ENCODE measurements at places on chromosomes 16 and 17.

GRCh38 chr17:77628035-77628434 lies 330.5 kb upstream of the TNRC6C start:
- no peak overlapping the region for H3K27ac ChIP-seq
- peaks cover 2% of the 10 kb centered on the region for H3K36me3 ChIP-seq
- peaks cover 30% of the 10 kb centered on the region for H3K27me3 ChIP-seq
- no peak overlapping the region for H3K4me3 ChIP-seq
- H3K4me1 ChIP-seq: no peaks in the 10 kb centered on the region

- peaks cover 23% of the 10 kb centered on the region for H3K4me1 ChIP-seq
- peaks cover 27% of the 10 kb centered on the region for H3K27me3 ChIP-seq
- H3K27ac ChIP-seq: peak overlapping the region; percentile 91
- H3K36me3 ChIP-seq: peaks cover 4% of the 10 kb centered on the region
- no peak for DNase-seq
These were observed 213.9 kb downstream of the MRTFB start for GRCh38 chr16:14284930-14285512.

DNA sequence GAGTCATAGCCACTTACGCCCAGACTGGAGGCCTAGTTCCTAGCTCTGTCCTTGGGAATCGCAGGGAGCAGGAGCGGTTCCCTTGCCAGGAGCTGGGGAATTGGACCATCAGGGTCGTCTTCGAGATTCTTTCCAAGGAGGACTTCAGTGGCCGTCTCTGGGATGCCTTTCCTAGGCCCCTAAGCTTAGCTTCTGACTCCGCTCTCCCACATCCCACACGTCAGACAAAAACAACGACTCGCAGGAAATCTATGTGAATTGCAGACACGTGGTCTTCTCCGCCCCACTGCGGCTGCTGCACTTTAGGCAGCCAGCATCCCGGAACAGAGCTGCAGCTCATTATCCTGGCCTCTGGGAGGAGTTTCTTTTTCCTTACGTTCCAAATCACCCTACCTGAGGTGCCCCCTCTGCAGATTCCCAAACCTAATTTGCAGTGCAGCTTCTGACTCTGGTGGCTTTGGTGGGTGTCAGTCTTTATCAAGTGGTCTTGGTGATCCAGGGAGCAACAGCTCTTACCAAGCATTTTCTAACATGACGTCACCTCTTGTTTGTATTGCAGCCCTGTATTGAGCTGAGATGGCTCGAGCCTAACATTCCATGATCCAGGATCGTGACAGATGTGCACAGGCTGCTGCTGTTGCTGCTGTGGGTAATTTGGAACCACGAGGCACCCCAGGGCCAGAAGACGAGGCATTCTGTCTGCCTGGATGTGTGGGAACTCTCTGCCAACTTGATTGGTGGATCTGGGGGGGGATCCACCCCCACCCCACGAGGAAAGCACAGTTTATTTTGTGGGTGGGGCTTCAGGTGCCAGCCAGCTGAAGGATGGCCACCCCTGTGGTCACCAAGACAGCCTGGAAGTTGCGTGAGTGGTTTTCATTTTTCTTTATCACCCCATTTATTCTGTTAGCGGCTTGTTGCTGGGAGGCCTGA lies 1.1 kb downstream of the KATNB1 start:
- H3K27ac ChIP-seq: peak overlapping the region; percentile 87
- peaks cover 21% of the 10 kb centered on the region for H3K36me3 ChIP-seq
- H3K4me3 ChIP-seq: peak overlapping the region; percentile 96
- peak; percentile 74 for DNase-seq

DNA sequence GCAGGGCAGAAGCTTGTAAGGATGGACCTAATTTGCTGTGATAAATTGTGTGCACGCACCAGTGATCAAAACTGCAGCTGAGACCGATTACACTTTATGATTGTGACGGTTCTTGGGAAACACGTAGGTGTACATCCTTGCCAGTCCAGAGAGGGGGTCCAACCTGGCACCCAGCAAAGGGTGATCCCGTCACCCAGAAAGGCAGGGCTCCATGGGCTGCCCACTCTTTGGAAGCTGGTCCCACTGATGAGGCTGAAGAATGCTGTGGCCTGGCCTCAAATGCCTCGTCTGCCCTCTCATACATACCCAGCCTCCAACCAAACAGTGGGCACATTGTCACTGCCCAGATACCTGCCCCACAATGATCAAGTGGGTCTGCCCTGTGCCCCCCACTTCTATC lies 132.0 kb downstream of the C16orf78 start:
- peaks cover 6% of the 10 kb centered on the region for H3K27me3 ChIP-seq
- DNase-seq: no peak
- H3K4me1 ChIP-seq: no peaks in the 10 kb centered on the region
- no peak overlapping the region for H3K27ac ChIP-seq

DNA sequence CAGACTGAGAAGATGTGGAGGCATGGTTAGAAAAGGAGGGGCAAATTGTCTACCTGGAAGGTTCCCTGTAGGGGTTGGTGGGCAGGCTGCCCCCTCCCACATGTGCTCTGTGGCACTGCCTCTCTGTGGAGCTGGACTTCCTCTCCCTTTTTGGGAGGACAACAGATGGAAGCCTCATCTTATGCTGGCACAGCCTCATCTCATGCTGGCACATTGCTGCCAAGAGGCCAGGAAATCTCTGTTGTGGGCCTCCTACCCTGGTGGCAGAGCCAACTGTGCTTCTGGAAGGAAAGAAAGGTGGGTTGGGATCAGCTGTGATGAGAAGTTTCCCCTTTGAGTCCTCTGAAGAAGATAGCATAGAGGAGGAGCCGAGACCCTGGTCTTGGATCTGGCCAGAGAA lies 19.7 kb upstream of the BRD7 start:
- no peaks in the 10 kb centered on the region for H3K4me1 ChIP-seq
- H3K4me3 ChIP-seq: no peak overlapping the region
- no peaks in the 10 kb centered on the region for H3K36me3 ChIP-seq
- DNase-seq: no peak

- H3K4me3 ChIP-seq: peak within 1 kb of the TSS; percentile 63
- no peak for DNase-seq
- H3K27ac ChIP-seq: no peak within 1 kb of the TSS
- H3K36me3 ChIP-seq: no peaks in the 10 kb centered on the region
These were observed at the start of gene ARHGAP44 for GRCh38 chr17:12789481-12790248. Gene ARHGAP44 (plus strand): TSS chr17:12789498. CDS start chr17:12789839, 341 bp downstream.

DNA sequence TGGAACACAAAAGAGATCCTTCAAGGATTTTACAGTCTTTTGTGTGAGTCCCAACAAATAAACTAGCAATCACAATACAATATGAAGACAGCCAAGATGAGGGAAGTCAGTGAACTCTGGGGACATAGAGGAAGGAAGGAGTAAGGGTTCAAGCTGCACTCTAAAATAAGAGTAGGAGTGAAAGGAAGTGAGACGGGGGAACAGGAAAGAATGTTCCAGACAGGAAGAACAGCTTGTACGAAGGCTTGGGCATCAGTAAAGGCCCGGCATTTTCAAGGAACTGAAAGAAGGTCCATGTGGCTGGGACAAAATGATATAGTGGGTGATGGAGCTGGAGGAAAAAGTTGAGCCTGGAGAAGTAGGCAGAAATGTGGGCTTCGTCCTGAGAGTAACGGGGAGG lies 4.5 kb downstream of the CCL17 start:
- H3K4me3 ChIP-seq: no peak overlapping the region
- no peaks in the 10 kb centered on the region for H3K36me3 ChIP-seq
- no peak for DNase-seq

- peaks cover 46% of the 10 kb centered on the region for H3K27me3 ChIP-seq
- H3K4me1 ChIP-seq: peaks cover 6% of the 10 kb centered on the region
- peaks cover 12% of the 10 kb centered on the region for H3K36me3 ChIP-seq
- peak; percentile 66 for DNase-seq
- peak overlapping the region; percentile 52 for H3K4me3 ChIP-seq
- H3K27ac ChIP-seq: no peak overlapping the region
These were observed 8.8 kb downstream of the FAM171A2 start for GRCh38 chr17:44354582-44355561.

DNA sequence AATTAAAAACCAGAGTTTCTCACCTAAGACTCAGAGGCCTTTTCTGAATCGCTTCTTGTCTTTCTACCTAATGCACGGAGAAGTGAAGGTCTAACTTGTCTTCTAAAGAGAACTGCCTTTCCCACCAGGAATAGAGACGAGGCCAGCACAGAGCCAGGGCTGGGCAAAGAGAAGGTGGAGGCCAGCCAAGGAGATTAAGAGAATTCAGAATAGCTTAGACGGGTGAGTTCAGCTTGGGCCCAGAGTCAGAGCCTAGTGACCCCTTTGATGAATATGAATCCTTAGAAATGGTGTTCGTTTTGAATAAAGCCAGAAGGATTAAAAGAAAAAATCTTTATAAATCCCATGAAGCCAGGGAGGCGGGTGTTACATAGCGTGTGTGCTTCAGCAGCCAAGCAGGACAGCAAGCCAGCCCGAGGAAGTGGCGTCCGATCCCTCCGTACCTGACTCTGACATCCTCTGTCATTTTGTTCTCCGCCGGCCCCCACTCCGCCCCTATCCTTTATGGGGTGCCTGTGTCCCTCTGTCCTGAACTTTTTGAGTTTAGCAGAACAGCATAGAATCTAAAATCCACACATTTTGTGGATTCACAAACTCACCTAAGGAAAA lies 7.4 kb downstream of the GSG1L2 start:
- H3K4me3 ChIP-seq: no peak overlapping the region
- DNase-seq: no peak
- no peak overlapping the region for H3K27ac ChIP-seq
- peaks cover 3% of the 10 kb centered on the region for H3K27me3 ChIP-seq
- no peaks in the 10 kb centered on the region for H3K36me3 ChIP-seq

GRCh38 chr17:81801327-81801726 lies 2.6 kb upstream of the GCGR start:
- no peak overlapping the region for H3K4me3 ChIP-seq
- no peak overlapping the region for H3K27ac ChIP-seq
- peaks cover 6% of the 10 kb centered on the region for H3K4me1 ChIP-seq
- DNase-seq: no peak
- peaks cover 68% of the 10 kb centered on the region for H3K27me3 ChIP-seq

GRCh38 chr16:87840271-87840978 lies 28.9 kb downstream of the SLC7A5 start:
- H3K27ac ChIP-seq: no peak overlapping the region
- H3K4me1 ChIP-seq: peaks cover 26% of the 10 kb centered on the region
- DNase-seq: no peak
- H3K27me3 ChIP-seq: no peaks in the 10 kb centered on the region
- H3K4me3 ChIP-seq: no peak overlapping the region

DNA sequence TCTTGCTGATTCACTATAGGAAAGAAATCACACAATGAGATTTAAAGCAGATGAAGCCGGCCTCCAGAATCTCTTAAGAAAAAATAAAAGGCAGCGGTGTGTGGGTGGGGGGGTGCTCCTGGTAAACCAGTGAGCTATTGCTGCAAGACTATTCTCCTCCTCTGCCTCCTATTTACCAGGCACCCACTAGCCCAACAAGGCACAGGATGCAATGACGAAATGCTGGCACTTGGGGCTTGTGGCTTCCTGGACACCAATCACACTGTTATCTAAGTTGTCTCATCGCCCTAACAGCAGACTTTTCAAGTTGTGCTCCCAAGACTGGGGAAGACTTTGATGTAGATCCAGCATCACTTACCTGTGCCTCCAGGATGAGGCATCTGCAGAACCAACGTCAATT lies 50.2 kb upstream of the NDRG4 start:
- H3K4me1 ChIP-seq: peaks cover 4% of the 10 kb centered on the region
- no peak overlapping the region for H3K4me3 ChIP-seq
- H3K27ac ChIP-seq: no peak overlapping the region
- no peak for DNase-seq
- H3K27me3 ChIP-seq: peaks cover 42% of the 10 kb centered on the region

GRCh38 chr16:51119556-51119955 lies 31.5 kb downstream of the SALL1 start:
- no peak overlapping the region for H3K27ac ChIP-seq
- H3K4me1 ChIP-seq: no peaks in the 10 kb centered on the region
- peaks cover 21% of the 10 kb centered on the region for H3K27me3 ChIP-seq
- no peaks in the 10 kb centered on the region for H3K36me3 ChIP-seq
- DNase-seq: no peak
- H3K4me3 ChIP-seq: no peak overlapping the region

DNA sequence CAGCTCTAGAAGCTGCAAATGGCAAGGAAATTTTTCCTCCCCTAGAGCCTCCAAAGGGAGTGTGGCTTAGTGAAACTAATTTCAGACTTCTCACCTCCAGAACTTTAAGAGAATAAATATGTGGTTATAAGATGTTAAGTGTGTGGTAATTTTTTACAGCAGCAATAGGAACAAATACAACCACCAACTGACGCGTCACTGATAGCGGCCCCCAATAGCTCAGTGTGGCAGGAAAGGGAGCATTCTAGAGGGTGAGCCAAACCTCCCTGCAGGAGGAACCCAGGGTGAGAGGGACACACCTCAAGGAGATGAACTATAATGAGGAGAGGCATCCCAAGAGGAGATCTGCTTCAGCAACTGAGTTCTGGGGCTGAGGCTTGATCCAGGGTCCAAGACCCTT lies 4.0 kb downstream of the CCL4 start:
- H3K27me3 ChIP-seq: peaks cover 26% of the 10 kb centered on the region
- H3K36me3 ChIP-seq: no peaks in the 10 kb centered on the region

- H3K36me3 ChIP-seq: peaks cover 14% of the 10 kb centered on the region
- DNase-seq: no peak
These were observed 45.8 kb downstream of the TEX2 start for GRCh38 chr17:64217249-64217691.

- H3K27ac ChIP-seq: no peak overlapping the region
- H3K36me3 ChIP-seq: peaks cover 46% of the 10 kb centered on the region
- H3K4me3 ChIP-seq: no peak overlapping the region
- no peak for DNase-seq
These were observed 25.9 kb upstream of the SPATA32 start for GRCh38 chr17:45287526-45288500.

- peaks cover 8% of the 10 kb centered on the region for H3K4me1 ChIP-seq
- H3K4me3 ChIP-seq: peak overlapping the region; percentile 62
- H3K27me3 ChIP-seq: peaks cover 97% of the 10 kb centered on the region
These were observed 14.4 kb downstream of the GUCY2D start for GRCh38 chr17:8016632-8017424.

GRCh38 chr17:17944743-17945142 lies 27.5 kb downstream of the TOM1L2 start:
- H3K27ac ChIP-seq: no peak overlapping the region
- DNase-seq: no peak
- no peak overlapping the region for H3K4me3 ChIP-seq
- peaks cover 3% of the 10 kb centered on the region for H3K36me3 ChIP-seq

GRCh38 chr17:17111401-17112393 lies 69.4 kb downstream of the MPRIP start:
- peaks cover 68% of the 10 kb centered on the region for H3K4me1 ChIP-seq
- H3K27ac ChIP-seq: no peak overlapping the region
- DNase-seq: no peak
- no peak overlapping the region for H3K4me3 ChIP-seq
- peaks cover 5% of the 10 kb centered on the region for H3K36me3 ChIP-seq
- no peaks in the 10 kb centered on the region for H3K27me3 ChIP-seq

GRCh38 chr17:76575570-76575969 lies 10.1 kb downstream of the ST6GALNAC2 start:
- peaks cover 22% of the 10 kb centered on the region for H3K27me3 ChIP-seq
- peaks cover 7% of the 10 kb centered on the region for H3K4me1 ChIP-seq
- no peak for DNase-seq
- H3K36me3 ChIP-seq: no peaks in the 10 kb centered on the region
